ENCODE measurements at places on chromosomes 13 and 19. TPM values are rescaled to one million over a fixed set of nuclear protein-coding genes. Genes with fewer than 3 reads are reported as not detected.

TTYH1 gene
- total RNA-seq: not detected

FGF21 gene
- total RNA-seq: not detected

ZNF799 gene
- 2.5 TPM for total RNA-seq

N4BP2L2 gene
- 132 TPM for total RNA-seq

PINLYP gene
- total RNA-seq: 5.3 TPM

LRRC25 gene
- total RNA-seq: not detected

LRRC8E gene
- 5.5 TPM for total RNA-seq

CLDND2 gene
- total RNA-seq: not detected

ZNF829 gene
- total RNA-seq: 2.7 TPM

KLK12 gene
- not detected for total RNA-seq
